ENCODE measurements at places on chromosomes 5 and 9. TPM values are rescaled to one million over a fixed set of nuclear protein-coding genes. Genes with fewer than 3 reads are reported as not detected.

DNA sequence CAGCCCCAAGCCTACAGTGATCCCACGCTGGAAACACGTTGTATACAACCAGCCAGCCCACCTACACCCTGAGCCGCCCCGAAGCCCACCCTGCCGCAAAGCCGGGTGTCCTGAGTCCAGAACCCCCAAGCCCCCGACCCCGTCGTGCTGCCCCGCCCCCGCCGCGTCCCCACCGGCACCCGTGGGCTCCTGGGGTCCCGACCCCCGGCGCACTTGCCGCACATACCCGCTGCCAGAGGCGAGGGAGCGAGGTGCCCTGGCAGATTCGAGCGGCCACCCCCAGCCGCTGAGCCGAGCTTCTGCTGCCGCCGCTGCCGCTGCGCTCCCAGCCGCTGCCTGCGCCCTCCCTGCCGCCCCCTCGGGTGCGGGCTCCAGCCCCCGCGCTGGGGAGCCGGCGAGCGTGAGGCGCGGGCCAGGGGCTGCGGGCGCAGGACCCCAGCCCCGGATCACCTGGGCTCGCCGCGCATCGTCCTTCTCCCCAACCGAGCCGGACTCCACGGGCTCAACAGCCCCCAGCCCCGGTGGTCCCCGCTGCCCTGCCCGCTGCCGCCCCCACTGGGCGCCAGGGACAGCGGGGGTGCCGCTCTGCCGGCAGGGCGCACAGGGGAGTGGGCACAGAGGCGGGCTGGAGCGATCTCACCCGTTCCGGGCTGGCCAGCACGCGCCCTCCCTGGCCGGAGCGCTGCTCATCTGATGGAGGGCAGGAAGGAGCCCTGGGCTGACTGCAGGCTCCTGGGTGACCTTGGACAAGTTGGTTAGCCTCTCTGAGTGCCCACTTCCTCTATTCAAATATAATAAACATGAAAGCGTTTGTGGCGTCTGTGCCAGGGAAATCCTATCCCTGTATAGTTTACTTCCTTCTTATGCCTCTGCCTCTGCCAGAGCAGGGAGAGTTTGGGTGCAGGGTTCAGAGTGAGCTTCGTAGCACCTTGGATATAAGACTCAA, at the start of gene HTR4:
TSS of gene HTR4 (minus strand) at position 692 of the 946 bp plus-strand sequence. CDS start 17,513 bp downstream, outside the sequence.
- peak within 1 kb of the TSS; percentile 64 for H3K4me3 ChIP-seq
- no peak within 1 kb of the TSS for H3K27ac ChIP-seq
- H3K36me3 ChIP-seq = no peaks in the 10 kb centered on the region
- DNase-seq = no peak
- H3K4me1 ChIP-seq = no peaks in the 10 kb centered on the region
- peaks cover 33% of the 10 kb centered on the region for H3K27me3 ChIP-seq

DNA sequence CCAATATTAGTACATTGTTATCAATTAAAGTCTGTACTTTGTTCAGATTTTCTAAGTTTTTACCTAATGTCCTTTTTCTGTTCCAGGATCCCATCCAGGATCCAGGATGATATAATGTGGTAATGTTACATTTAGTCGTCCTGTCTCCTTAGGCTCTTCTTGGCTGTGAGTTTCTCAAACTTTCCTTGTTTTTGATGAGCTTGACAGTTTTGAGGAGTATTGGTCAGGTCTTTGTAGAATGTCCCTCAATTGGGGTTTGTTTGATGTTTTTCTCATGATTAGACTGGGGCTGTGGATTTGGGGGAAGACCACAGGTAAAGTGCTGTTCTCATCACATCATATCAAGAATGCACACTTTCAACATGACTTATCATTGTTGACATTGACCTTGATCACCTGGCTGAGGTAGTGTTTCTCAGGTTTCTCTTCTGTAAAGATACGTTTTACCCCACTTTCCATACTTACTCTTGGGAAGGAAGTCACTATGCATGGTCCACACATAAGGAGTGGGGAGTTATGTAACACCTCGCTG, 9.6 kb downstream of the NDFIP1 start:
- DNase-seq = no peak
- H3K4me1 ChIP-seq = no peaks in the 10 kb centered on the region
- no peak overlapping the region for H3K27ac ChIP-seq

- no peaks in the 10 kb centered on the region for H3K27me3 ChIP-seq
- no peak overlapping the region for H3K27ac ChIP-seq
- DNase-seq = no peak
- peaks cover 7% of the 10 kb centered on the region for H3K4me1 ChIP-seq
- H3K4me3 ChIP-seq = no peak overlapping the region
- no peaks in the 10 kb centered on the region for H3K36me3 ChIP-seq
These were observed 24.3 kb downstream of the LHX3 start for GRCh38 chr9:136180586-136180985.

GRCh38 chr5:116514421-116514970, 60.1 kb downstream of the SEMA6A start:
- no peaks in the 10 kb centered on the region for H3K36me3 ChIP-seq
- H3K4me1 ChIP-seq = no peaks in the 10 kb centered on the region
- peaks cover 2% of the 10 kb centered on the region for H3K27me3 ChIP-seq
- H3K4me3 ChIP-seq = no peak overlapping the region
- no peak for DNase-seq

Gene GPR151
- not detected for total RNA-seq

Gene HAVCR2
- 0.11 TPM for total RNA-seq

Gene LCN9
- 3.7 TPM for total RNA-seq

Gene SPATA6L
- 0.55 TPM for total RNA-seq

Gene TMEM141
- total RNA-seq = 50.6 TPM
